ENCODE measurements at places on chromosomes 11 and 22.

DNA sequence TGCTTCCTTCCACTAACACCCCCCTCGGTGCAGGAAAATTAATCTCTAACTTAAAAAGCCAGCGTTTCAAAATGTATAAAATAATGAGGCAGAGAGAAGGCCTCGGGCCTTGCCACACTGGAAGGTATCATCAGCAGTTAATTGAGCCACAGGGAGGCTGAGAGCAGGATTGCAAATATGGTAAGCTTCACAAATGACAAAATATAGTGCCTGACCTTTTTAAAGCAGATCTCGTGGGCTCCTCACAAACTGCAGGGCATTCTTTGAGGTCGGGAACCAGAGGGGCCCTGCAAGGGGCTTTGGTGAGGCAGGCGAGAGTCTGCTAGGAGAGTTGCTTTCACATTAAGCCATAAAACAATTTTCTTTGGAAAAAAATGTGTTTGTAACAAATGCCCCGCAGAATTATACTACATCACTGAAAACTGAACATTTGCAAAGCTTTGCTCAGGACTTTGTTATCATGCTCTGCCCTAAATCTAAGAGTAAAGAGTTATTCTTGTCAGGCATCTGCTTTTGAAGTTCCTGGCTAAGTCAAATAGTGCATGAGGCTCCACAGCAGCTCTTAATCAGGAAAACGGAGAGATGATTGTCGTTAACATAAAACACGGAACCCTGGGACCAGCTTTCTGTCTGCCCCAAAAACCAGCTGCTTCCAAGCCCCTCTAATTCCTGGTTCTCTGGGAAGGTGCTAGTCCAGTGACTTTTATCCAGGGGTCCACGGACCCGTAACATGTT lies 61.4 kb upstream of the SYT13 start:
- DNase-seq: no peak

GRCh38 chr11:9315078-9315688 lies 790 bp upstream of the TMEM41B start:
- no peak for DNase-seq

GRCh38 chr11:79742176-79742575 lies 301.3 kb upstream of the TENM4 start:
- DNase-seq: no peak

GRCh38 chr22:49882519-49883293 lies 29.1 kb downstream of the ZBED4 start:
- DNase-seq: no peak

GRCh38 chr11:117564321-117564720 lies 232.7 kb downstream of the DSCAML1 start:
- DNase-seq: no peak

DNA sequence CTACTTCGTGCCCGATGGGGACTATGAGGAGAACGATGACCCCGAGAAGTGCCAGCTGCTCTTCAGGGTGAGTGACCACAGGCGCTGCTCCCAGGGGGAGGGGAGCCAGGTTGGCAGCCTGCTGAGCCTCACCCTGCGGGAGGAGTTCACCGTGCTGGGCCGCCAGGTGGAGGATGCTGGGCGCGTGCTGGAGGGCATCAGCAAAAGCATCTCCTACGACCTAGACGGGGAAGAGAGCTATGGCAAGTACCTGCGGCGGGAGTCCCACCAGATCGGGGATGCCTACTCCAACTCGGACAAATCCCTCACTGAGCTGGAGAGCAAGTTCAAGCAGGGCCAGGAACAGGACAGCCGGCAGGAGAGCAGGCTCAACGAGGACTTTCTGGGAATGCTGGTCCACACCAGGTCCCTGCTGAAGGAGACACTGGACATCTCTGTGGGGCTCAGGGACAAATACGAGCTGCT lies 751 bp downstream of the FIBIN start:
- DNase-seq: no peak

DNA sequence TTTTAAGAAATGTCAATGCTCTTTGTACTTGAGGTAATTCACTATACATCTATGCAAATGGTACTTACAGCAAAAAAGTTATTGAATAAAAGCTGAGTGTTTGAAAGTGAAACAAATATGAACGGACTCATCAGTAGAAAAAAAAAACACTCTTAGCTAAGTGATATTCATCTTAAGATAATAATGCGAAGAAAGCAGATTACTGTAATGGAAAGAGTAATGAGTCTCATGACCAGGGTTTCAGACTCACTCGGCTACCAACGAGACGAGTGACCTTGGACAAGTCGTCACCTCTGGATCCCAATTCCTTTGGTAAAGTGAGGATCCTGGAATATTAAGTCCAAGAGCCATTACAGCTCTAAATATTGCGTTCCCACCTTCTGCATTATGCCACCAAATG lies 57.0 kb downstream of the PACSIN2 start:
- DNase-seq: no peak

- no peak for DNase-seq
Measured at GRCh38 chr11:128235958-128236357, 351.4 kb downstream of the ETS1 start.

GRCh38 chr11:79212741-79213190 lies 228.1 kb downstream of the TENM4 start:
- no peak for DNase-seq

Data from right renal pelvis (tissue), 4 donors.